Activated T-helper 2 cell treated with anti-CD3 and anti-CD28 coated beads, Interferon-gamma antibody, Interleukin-2, Interleukin-4, amounts not matched to agents 10 μg/mL and 5 μg/mL and 100 μg/mL, durations not matched to agents 14 hours and 24 hours and 36 hours (primary cell): ENCODE measurements at places on chromosomes 6 and 20. TPM values are rescaled to one million over a fixed set of nuclear protein-coding genes. Genes with fewer than 3 reads are reported as not detected.

DNA sequence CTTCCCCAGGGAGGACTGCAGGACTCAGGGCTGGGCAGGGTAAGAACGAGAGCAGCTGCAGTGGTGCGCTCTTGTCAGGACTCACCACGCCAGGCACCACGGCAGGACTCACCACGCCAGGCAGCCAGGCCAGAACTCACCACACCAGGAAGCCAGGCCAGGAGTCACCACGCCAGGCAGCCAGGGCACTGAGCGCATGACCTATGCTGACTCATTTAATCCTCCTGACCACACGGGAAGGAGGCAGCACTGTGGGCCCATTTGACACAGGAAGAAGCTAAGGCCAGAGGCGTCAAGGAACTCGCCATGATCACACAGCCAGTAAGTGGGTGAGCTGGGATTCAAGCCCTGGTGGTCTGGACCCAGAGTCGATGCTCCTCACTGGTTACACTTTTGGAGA, 189.3 kb downstream of the PREX1 start:
- H3K27ac ChIP-seq: no peak overlapping the region
- no peak overlapping the region for H3K4me3 ChIP-seq
- H3K4me1 ChIP-seq: peaks cover 4% of the 10 kb centered on the region
- no peaks in the 10 kb centered on the region for H3K27me3 ChIP-seq
- DNase-seq: no peak

- H3K27ac ChIP-seq: no peak overlapping the region
- DNase-seq: no peak
- H3K36me3 ChIP-seq: no peaks in the 10 kb centered on the region
- no peak overlapping the region for H3K4me3 ChIP-seq
- H3K27me3 ChIP-seq: no peaks in the 10 kb centered on the region
These were observed 295.9 kb downstream of the NKAIN2 start for GRCh38 chr6:124099520-124099919.

DNA sequence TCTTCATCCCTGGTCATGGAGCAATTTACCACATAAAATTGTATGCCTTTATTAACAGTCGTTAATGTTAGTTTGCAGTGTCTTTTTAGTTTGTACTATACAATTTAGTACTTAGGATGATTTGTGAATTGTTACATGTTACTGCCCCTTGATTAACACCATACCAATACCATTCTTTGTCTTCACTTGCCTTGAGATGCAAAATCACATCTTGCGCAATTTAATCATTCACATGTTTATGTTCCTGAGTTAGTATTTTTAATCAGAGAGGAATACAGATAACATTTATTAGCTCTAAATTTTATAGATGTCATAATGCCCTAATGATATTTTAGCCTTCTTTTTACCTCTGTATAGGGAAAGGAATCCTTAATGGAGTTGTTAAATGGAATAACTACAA, 114.1 kb downstream of the SCAF8 start:
- peaks cover 5% of the 10 kb centered on the region for H3K36me3 ChIP-seq
- H3K4me1 ChIP-seq: peaks cover 10% of the 10 kb centered on the region
- H3K4me3 ChIP-seq: no peak overlapping the region

GRCh38 chr6:6402006-6402405, 81.5 kb upstream of the F13A1 start:
- H3K36me3 ChIP-seq: no peaks in the 10 kb centered on the region
- no peak for DNase-seq
- H3K4me3 ChIP-seq: no peak overlapping the region
- no peak overlapping the region for H3K27ac ChIP-seq
- no peaks in the 10 kb centered on the region for H3K4me1 ChIP-seq
- H3K27me3 ChIP-seq: peaks cover 2% of the 10 kb centered on the region

ATP6V1G2 gene
- total RNA-seq: 0.69 and 0.82 TPM in 2 replicates
